ENCODE measurements at places on chromosomes 1 and 21. TPM values are rescaled to one million over a fixed set of nuclear protein-coding genes. Genes with fewer than 3 reads are reported as not detected.

DNA sequence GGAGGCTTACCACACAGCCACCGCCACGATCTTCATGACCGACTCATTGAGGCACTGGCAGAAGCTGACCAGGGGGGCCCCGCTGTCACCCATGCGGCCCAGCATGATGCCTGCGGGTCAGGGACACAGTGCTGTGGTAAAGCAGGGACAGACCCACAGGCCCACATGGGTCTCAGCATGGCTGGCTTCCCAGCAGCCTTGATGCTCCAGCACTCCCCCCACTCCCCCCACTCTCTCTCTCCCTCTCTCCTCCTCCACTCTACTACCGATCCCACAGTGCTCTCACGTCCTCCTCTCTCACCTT is 31.4 kb downstream of the PODN start:
- no peak for DNase-seq

- DNase-seq: no peak
Observed at GRCh38 chr1:56430141-56430839, 149.1 kb downstream of the PLPP3 start.

- DNase-seq: no peak
Observed at GRCh38 chr1:232471250-232471649, 158.7 kb downstream of the SIPA1L2 start.

KCNK2 gene
- not detected for polyA plus RNA-seq

RNU1-3 gene
- not detected for polyA plus RNA-seq

CACNA1S gene
- not detected for polyA plus RNA-seq

GRCh38 chr1:248140846-248141245 is 4.1 kb upstream of the OR2M5 start:
- DNase-seq: no peak

CELA2B gene
- polyA plus RNA-seq: not detected

CNR2 gene
- 63.4 TPM for polyA plus RNA-seq
